Keratinocyte (primary cell): ENCODE measurements at places on chromosomes 3 and 15. TPM values are rescaled to one million over a fixed set of nuclear protein-coding genes. Genes with fewer than 3 reads are reported as not detected.

GRCh38 chr15:80591938-80592825 lies 102.9 kb upstream of the ABHD17C start:
- DNase-seq: no peak

GRCh38 chr15:55659481-55659880 lies 71.3 kb upstream of the PYGO1 start:
- no peak for DNase-seq

- peak; percentile 36 for DNase-seq
These were observed at the start of gene NEK10 for GRCh38 chr3:27368831-27369607. TSS of gene NEK10 (minus strand) at chr3:27369383. CDS start at chr3:27352882, 16,501 bp downstream.

GRCh38 chr3:141246958-141247301 lies 15.3 kb downstream of the PXYLP1 start:
- no peak for DNase-seq

The ATOSA gene
- 6.1 to 19.9 TPM (median 18.5 TPM) in 3 replicates for polyA plus RNA-seq

- no peak for DNase-seq
These were observed 176.3 kb upstream of the ROPN1 start for GRCh38 chr3:124168271-124168670.

The SLC6A1 gene
- not detected in 3 replicates for polyA plus RNA-seq

The CPB1 gene
- not detected in 3 replicates for polyA plus RNA-seq

GRCh38 chr15:79083154-79083553 lies 7.4 kb downstream of the RASGRF1 start:
- DNase-seq: no peak

DNA sequence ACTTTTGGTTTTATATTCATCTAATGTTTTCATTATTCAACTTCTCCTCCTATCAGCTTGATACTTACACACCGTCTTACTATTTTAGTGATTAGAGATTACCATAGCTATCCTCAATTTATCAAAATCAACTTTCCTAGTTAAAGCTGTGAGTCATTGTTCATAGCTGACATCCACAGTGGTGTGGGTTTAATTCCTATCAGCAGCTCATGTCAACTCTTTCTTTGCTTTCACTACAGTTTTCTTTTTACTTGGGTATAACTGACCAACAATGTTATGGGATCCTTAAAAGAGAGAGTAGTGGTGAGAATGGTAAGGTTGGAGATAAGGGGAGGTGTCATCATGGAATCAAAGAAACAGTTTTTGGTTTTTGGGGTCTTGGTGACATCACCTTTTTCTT lies 112.7 kb downstream of the NFKBIZ start:
- no peak for DNase-seq

DNA sequence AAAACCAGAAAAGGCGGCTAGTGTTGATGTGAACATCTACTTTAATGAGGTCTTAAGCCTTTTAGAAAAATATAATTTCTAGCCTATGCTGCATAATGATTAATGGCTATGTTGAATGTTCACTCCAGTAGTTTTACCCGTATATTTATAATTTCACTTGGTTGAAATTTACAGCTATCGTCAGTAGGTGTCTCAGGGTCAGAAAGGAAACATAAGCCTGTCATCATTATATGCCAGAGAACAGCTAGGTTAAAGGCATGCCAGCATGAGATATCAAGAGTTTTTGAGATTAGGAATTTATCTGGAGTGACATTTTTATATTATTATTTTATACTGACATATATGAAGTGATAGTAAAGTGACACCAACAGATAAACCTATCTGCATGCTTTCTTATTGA lies 904.1 kb downstream of the OTOL1 start:
- DNase-seq: no peak

DNA sequence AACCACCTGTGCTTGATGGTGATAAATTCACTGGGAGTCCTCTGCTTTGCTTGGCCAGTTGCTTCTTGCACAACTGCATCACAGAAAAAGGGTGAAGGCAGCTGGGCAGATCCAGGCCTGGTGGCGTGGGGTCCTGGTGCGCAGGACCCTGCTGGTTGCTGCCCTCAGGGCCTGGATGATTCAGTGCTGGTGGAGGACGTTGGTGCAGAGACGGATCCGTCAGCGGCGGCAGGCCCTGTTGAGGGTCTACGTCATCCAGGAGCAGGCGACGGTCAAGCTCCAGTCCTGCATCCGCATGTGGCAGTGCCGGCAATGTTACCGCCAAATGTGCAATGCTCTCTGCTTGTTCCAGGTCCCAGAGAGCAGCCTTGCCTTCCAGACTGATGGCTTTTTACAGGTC lies 31.1 kb upstream of the IQCF2 start:
- no peak for DNase-seq

- no peak for DNase-seq
These were observed 23.4 kb downstream of the KIF7 start for GRCh38 chr15:89631902-89632264.

GRCh38 chr3:105649480-105649879 lies 219.3 kb downstream of the CBLB start:
- DNase-seq: no peak
